ENCODE measurements at places on chromosomes 5 and 9.

- no peak for ATAC-seq
Measured at GRCh38 chr5:161406880-161407279, 139.6 kb downstream of the GABRB2 start.

GRCh38 chr5:107894361-107894760 lies 223.6 kb upstream of the EFNA5 start:
- ATAC-seq: no peak

DNA sequence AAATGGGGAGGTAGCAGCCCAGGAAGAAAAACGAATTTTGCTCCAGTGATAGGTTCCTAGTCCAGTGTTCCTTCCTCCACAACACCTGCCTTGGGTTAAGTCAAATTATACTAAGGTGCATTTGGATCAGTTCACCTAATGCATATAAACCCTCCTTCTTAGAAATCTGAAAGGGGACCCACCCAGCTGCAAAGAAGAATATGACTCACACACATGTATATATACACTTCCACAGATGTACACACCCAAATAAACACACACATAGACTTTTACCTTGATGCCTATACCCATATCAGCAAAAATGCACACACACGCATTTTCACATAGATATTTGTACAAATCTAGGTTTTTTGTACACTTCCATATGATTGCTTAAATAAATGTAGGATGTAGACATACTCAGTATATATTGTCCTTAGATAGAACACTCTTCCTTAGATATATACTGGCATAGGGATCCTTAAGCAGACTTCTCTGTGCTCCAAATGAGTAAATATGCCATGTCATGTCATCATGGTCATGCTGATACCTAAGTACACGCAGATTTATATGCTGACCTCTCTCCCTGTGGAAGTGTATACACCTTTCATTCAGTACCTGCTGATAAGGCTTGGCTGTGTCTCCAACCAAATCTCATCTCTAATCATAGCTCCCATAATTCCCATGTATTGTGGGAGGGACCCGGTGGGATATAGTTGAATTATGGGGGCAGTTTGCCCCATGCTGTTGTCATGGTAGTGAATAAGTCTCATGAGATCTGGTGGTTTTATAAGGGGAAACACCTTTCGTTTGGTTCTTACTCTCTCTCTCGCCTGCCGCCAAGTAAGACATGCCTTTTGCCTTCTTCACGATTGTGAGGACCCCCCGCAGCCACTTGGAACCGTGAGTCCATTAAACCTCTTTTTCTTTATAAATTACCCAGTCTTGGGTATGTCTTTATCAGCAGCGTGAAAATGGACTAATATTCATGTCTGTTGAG lies 10.2 kb downstream of the ADRB2 start:
- no peak for ATAC-seq

GRCh38 chr9:128828719-128829452 lies 708 bp downstream of the SPOUT1 start:
- peak; percentile 6 for ATAC-seq

DNA sequence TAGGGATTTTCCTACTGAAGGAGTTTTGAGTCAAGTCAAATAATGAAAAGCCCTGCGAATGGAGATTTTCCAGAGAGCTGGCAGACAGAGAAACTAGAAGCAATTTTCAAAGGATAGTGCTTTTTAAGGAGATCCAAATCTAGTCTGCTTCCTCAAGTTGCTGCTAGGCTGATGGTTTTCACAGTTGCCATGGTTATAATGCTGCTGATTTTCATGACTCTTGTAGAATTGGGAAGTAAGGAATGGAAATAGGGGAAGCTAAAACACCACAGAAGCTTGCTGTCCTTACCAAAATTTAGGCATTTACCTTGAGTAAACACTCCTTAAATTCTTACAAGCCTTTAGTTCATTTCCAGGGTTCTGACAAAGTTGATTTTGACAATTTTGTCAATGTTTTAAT lies 30.1 kb upstream of the HAPLN1 start:
- no peak for ATAC-seq

GRCh38 chr9:136347472-136348256 lies 15.9 kb downstream of the DNLZ start:
- ATAC-seq: no peak

DNA sequence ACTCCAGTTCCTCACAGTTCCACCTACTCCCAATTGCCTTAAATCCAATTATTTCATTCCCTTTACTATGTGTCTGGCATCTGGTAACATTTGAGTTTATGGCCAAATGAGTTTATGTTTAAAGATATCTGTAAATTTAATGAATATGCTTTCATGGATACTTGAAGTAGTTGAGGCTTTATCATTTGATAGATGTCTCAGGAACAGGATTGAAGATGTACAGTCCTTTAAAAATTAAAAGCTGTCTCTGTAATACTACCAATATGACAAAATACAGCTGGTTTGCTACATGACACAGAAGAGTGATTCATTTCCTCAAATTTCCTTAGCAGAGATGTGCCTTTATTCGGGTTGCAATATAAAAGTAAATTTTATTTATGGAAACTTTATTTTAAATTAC lies 2326.0 kb upstream of the ACO1 start:
- ATAC-seq: peak; percentile 40

GRCh38 chr5:141883184-141883891 lies 5.1 kb upstream of the PCDH1 start:
- ATAC-seq: no peak

- no peak for ATAC-seq
Measured at GRCh38 chr9:83665580-83666200, 42.1 kb downstream of the UBQLN1 start.

DNA sequence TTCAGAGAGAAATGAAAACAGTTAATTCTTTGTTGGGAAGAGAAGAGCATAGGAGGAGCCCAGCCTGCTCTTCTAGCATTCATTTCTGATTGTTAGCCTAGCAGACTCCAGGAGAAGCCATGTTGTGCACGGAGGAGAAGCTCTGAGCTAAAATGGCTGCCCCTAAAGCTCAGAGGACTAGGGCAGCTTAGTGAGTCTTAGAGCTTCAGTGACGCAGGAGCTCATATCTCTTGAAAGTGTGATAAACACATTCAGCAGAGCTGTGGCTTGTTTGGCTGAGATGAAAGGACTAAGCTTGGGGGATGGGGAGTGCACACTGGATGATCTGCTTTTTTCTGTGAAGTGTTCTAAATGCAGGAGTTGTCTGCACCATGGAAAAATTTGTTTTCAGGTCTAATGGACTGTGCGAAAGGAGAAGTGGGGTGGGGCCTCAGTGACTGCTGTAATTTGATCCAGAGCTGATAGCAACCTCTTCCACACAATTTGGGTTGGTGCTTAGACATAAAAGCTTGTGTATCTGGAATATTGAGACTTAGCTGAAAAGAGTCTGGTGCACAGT lies 58.5 kb downstream of the ZNF462 start:
- peak; percentile 75 for ATAC-seq

GRCh38 chr9:21549890-21550289 lies 67.8 kb upstream of the IFNE start:
- ATAC-seq: no peak

DNA sequence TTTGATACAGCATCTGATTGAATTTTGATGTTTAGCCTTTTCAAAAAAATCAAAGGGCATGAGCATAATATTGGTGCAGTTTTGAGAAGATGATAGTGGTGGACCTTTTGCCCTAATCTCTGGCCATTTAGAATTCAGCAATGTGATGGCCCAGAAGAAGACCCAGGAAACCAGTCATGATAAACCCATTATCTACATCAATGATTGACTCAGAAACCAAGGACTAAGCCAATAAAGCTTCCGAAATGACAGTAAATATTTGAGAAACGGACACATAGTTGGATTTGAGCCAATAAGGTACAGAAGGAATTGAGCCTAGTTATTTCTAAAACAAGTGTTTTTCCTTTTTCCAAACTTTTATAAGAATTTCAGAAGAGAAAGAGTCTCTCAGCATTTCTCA lies 1158.8 kb upstream of the DMAC1 start:
- no peak for ATAC-seq

- no peak for ATAC-seq
Measured at GRCh38 chr5:115418788-115419187, 122.3 kb upstream of the CCDC112 start.

DNA sequence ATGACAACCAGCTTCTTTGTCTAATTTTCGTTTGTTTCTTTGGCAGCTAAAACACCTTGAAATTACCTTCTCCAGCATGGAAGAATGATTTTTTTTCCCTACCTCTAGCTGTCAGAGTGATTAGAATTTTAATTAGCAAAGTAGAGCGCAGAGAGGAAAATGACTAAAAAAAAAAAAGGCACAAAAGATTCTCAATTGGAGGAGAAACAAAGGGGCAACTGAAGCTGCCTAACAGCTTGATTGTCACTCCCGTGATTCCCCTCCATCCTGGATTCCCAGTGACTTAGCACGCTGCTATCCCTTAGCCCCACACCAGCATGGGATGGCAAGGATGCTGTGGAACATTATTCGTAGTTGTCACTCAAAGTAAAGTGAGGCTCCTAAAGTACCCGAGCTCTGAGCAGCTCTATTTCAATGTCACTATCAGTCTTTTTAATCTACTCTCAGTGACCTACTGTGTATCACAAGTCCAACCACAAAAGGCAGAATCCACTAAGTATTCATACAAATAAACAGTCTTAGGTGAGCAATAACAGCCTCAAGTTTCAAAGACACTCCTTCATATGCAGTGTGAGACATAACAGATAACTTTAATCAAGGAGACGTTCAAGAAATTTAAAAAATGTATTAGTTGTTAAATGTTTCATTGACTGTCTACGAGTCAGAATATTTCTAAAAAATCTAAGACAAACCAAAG lies 710.0 kb upstream of the GRAMD2B start:
- no peak for ATAC-seq

DNA sequence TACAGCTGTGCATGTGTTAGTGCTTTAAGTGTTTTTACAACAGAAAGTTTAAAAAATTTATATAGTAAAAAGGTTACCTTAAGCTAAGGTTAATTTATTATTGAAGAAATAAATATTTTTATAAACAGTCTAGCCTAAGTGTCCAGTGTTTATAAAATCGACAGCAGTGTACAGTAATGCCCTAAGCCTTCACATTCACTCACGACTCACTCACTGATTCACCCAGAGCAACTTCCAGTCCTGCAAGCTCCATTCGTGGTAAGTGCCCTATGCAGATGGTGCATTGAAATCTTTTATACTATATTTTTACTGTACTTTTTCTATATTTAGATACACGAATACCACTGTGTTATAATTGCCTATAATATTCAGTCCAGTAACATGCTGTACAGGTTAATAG lies 159.1 kb downstream of the ROR2 start:
- ATAC-seq: no peak

DNA sequence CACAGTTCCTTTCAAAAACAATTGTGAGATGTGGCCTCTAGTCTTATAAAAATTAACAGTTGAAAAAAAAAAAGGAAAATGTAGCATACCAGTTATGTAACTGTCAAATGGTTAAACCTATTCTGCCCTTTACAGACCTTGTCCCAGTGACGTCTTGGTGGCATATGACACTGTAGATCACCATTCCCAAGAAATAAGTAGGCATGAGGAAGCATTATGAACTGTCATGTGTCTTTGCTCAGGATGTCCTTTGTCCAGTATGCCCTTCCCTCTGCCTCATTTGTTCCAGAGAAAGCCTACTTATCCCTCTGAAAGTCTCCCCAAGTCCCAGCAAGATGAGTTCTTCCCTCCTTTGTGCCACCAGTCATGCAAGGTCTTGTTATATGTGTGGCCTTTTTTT lies 63.2 kb downstream of the PAM start:
- ATAC-seq: no peak

- ATAC-seq: no peak
Measured at GRCh38 chr9:7121664-7122063, 363.9 kb downstream of the KDM4C start.

DNA sequence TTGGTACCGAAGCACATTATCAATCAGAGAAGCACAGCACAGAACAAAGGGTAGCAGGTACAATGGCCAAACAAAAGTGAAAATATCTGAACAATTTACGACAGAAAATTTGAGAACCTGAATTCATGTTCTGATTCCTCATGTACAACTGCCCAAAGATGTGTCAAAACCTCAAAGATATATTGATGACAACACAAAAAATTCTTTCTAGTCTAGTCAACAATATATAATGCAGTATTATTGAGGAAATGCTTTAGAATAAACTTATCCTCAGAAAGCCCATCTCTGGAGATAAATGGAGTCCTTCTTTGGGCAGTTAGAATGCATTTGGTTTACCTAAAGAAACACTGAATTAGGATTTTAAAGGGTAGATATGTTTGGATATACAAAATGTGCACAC lies 6.8 kb upstream of the SMARCA2 start:
- no peak for ATAC-seq

All from SK-N-SH treated with all-trans-retinoic acid at 6 μM for 48 hours (cell line).